ENCODE measurements at places on chromosomes 3 and 15. TPM values are rescaled to one million over a fixed set of nuclear protein-coding genes. Genes with fewer than 3 reads are reported as not detected.

GRCh38 chr15:78880813-78881212 is 8.1 kb downstream of the MORF4L1 start:
- DNase-seq: no peak

FURIN gene
- total RNA-seq: 31.8 TPM

- no peak for DNase-seq
Observed at GRCh38 chr3:179000144-179000543, 71.5 kb downstream of the ZMAT3 start.

GRCh38 chr3:76387000-76387399 is 601.7 kb upstream of the ZNF717 start:
- no peak for DNase-seq

DNA sequence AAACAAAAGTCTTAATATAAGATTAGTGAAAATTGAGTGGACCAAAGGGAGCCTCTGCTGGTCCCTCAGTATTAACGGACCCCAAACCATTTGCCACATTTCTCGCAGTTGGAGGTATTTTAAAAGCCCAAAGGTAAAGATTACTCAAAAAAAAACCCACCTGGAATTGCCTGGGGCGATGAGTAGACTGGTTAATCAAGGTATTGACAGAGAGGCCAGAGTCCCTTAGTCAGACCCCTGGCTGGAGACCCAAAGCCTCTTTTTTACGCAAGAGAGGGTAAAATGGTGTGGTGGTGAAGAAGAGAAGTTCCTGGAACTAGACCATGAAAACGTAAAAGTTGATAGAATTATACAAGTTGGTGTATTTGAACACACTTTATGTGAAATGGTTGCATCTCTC is 137.2 kb downstream of the IMPG2 start:
- no peak for DNase-seq

- DNase-seq: no peak
Observed at GRCh38 chr3:185052631-185053030, 100.2 kb downstream of the C3orf70 start.

GRCh38 chr3:159877924-159878323 is 110.7 kb upstream of the IL12A start:
- DNase-seq: no peak

DNA sequence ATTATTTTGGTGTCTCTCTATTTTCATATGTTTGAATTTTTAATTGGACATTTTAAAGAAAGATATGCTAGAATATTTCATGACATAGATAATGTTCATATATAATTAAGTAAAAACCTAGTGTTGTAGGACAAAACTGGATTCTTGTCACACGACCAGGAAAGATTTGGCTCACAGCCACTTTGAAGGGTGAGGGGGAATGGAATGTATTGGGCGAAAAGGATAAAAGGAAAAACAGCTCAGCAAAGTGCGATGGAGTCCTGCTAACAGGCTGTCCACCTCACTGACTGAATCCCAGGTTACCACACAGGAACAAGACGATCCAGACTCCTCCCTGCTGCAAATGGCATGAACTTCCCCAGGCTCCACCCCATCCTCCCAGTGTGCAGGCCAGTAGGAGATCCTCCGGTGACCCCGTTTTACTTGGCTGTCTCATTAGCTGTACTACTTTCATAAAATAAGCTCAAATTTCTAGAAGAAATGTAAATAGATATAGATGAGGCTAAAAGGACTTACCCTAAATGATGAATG is 186.2 kb downstream of the CD47 start:
- DNase-seq: no peak

GRCh38 chr3:155861476-155862183 is 7.4 kb upstream of the SLC33A1 start:
- DNase-seq: no peak

GRCh38 chr3:150090006-150090405 is 119.3 kb upstream of the PFN2 start:
- DNase-seq: no peak

GRCh38 chr15:92503889-92504288 is 110.2 kb downstream of the ST8SIA2 start:
- DNase-seq: no peak

GRCh38 chr3:62363275-62363674 is 10.1 kb downstream of the FEZF2 start:
- no peak for DNase-seq

DNA sequence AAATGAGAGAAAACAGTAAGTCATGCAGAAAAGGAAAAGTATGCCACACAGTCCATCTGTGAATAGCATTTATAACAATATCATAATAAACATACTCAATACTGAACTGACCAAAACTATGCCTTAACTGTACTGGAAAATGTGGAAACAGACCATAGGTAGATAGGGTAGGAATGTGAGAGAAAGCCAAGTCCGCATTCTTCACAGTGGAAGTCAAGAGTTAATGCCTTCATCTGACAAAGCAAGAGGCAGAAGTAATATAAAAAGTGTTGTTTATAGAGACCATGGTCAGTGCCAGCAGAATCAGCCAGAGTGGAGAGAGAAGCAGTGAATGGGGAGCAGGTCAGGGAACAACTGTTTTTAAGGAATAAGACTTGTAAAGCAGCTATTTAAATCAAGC is 52.3 kb downstream of the KBTBD12 start:
- DNase-seq: no peak

KBTBD13 gene
- total RNA-seq: not detected

CPN2 gene
- not detected for total RNA-seq

DNA sequence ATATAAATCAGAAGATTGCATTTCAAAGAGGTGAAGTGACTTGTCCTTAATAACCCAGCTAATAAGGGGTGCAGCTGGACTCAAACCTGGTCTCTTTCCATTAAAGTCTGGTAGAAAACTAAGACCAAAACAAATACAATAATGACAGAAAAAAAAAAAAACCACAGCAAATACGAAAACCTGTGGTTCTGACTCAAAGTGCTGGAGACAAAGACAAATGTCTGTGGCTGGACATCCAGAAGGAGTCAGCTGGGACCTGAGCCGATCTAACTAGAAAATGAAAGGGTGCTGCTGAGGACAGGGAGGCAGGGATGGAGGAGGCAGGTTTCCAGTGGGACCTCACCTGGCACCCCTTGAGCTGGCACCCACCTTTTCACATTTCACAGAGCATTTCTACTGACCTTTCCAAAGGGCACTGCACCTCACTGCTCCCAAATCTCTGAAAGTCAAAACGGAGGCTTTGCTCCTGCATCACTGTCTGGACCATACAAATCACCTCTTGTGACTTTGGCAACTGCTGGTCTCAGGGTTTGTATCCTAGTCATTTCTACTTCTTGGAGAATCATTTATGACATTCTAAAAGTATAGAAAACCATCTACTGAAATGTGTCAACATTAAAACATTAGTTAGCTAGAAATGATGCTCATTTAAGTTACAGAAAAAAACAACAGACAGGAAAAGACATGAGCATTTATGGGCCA is 61.7 kb downstream of the CCNL1 start:
- no peak for DNase-seq
